Cortex of kidney (tissue), 1 donor: ENCODE measurements at places on chromosomes 4 and X.

DNA sequence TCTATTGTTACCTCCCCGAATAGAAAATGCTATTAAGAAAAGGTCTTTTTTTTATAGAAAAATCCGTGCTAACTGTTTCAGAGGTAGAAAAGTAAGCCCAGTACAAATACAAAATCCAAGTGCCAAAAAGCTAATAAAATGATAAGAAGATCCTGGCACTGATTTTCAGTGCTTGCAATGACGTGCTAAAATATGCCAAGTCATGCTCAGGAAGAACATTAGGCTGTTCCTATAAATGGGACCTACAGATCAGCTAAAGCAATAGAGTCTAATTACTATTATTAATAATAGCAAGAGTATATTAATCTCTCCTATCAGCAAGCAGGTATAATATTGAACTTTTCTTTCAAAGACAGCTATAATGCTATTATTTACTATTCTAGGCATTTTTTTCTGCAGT is 305.8 kb downstream of the PPARGC1A start:
- DNase-seq: no peak

DNA sequence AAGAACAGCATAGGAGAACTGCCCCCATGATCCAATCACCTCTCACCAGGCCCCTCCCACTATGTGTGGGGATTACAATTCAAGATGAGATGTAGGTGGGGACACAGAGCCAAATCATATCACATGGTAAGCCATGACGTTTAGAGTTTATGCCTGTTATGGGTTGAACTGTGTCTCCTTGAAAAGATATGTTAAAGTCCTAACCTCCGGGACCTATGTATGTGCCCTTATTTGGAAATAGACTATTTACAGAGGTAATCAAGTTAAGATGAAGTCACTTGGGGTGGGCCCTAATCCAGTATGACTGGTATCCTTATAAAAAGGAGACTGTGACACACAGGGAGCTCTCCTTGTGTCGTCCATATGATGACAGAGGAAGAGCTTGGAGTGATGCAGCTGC is 25.2 kb upstream of the SLC2A9 start:
- no peak for DNase-seq

DNA sequence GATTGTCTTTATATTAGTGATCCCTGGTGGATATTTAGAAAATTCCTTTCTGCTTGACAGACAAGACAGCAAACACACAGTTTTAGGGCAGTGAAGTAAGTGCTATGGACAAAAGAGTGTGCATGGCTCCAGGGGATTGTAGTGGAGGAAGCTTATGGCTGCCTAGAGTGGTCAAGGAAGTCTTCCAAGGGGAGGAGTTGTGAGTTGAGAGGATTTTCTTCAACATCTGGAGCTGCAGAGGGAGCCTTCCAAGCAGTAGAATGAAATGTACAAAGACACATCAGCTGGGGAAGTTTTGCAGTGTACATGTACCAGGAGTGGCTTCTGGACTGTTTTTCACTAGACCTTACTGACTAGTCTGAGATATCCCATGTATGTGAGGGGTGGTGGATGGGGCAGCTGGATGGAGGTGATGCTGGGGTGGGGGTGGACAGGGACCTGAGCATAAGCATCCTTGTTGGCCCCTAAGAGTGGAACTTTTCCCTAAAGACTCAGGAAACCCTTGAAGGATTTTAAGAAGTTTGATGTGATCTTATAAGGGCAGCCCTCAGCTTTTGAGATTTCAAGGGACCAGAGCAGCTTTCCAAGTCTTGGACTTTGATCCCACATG is 160.5 kb upstream of the TAPT1 start:
- DNase-seq: no peak

DNA sequence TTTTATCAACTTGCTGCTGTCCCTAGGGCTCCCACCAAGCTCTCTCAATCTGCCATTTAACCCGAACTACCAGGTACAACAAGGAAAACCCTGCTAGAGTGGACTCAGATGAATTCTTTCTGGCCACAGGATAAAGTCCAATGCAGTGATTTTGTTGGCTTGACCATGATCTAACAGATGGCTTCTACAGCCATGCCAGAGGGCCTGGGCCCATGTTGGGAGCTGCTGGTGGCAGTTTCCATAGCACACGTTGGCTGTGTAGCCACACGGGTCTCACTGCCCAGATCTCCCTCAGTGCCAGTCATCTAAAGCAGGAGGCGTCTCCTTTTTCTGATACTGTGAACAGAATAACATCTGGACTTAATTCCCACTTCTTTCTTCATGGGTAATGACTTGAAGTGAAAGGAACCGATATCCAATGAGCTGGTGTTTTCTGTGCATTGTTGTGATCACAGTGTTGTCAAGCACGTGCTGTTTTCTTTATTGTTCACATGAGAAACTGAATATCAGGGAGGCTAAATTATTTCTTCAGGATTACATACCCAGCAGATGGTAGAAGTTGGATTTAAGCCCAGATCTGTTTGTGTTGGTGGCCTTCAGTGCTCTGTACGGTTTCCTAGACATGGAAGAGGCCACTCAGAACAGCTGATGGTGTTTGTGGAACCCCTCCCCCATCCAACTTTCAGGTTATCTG is 85.2 kb upstream of the CLCN4 start:
- DNase-seq: no peak

GRCh38 chr4:122090989-122091388 is 61.1 kb upstream of the BLTP1 start:
- DNase-seq: no peak

GRCh38 chrX:17411205-17411604 is 36.2 kb downstream of the NHS start:
- no peak for DNase-seq

GRCh38 chr4:67674098-67674497 is 26.9 kb downstream of the UBA6 start:
- no peak for DNase-seq

DNA sequence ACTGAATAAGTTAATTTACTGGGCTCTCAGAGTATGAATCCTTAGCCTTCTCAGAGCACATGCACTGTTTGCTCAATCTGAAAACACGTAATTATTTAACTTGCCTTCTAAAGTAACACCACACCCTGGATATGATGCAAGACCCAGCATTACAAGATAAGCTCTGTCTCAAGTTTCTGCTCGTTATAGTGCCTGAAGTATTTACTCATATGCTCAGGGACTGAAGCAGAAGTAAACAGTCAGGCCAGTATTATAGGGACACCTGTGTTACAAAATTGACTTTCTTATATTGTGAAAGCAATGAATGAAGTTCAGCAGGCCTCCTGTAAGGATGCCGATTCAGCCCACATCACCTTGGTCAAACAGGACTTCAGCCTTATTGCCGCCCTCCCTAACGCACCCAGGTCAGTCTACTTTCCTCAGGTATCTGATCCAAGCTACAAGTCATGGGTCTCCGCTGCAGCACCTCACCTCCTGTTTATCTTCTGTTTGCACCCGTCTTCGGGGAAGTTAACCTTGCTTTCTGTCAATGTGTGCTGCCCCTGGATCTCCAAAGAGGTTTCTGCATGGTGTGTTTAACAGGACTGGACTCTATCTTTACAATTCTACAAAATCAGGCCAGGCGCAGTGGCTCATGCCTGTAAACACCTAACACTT is 42.8 kb upstream of the KLF3 start:
- DNase-seq: no peak

DNA sequence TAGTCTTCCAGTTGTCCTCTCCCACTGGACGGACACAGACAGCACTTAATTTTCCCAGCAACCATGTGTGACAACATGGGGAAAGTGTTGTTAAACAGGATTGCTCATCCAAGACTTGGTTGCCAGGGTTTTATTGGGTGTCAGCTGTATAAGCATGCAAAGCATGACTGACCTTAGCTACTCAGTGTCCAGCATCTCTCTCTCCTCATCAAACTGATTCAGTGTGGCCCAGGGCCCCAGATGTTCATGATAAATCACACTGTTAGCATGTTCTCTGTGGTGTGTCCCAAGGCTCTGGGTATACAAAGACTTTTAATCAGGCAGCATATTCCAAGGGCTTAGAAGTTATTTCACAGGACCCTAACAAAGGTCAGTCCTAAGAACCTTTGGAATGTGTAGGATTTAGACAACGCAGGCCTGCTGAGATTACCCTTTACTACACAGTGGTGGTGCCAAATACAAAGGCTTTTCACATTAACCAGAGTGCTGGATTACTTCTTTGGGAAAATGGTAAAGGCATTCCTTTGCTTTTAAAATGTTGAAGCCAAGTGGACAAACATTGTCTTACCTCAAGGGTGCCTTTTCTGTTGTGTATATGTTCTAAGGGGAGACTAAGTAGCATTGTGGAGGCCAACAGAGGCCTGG is 213.3 kb downstream of the GLUD2 start:
- no peak for DNase-seq

GRCh38 chrX:39967348-39967747 is 130.4 kb downstream of the BCOR start:
- no peak for DNase-seq

- DNase-seq: no peak
Observed at GRCh38 chr4:39044956-39045826, 13.0 kb upstream of the TMEM156 start.

DNA sequence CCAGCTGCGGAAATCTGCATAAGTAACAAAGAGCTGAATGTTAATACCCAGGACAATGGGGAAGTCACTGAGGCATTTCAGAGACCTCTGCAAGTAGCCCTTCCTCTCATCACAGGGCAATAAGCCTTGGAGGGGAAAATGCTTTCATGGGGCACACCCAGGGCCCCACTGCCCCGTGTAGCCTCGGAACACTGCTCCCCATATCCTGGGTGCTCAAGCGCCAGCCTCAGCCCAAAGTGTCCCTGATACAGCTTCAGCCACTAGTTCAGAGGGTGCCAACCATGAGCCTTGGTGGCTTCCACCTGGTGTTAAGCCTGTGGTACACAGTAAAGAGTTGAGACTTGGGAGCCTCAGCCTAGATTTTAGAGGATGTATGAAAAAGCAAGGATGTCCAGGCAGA is 402.8 kb upstream of the CXorf51A start:
- no peak for DNase-seq

DNA sequence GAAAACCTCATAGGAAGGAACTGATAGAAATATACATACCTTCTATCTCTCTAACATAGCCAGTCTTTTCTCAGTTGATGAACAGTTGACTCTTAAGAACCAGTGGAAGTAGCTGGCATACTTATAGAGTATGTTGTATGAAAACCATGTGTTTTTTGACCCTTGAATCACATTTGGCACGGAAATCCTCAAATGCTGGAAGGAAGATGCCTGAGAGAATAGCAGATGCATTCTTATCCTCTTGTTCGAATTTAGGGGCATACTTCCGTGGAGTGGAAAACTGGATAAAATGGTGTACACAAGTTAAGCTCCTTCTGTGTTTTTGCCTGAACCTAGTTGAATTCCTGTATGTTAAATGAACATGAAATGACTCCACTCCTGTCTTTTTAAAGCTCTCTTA is 145.5 kb downstream of the PCDH7 start:
- DNase-seq: no peak

DNA sequence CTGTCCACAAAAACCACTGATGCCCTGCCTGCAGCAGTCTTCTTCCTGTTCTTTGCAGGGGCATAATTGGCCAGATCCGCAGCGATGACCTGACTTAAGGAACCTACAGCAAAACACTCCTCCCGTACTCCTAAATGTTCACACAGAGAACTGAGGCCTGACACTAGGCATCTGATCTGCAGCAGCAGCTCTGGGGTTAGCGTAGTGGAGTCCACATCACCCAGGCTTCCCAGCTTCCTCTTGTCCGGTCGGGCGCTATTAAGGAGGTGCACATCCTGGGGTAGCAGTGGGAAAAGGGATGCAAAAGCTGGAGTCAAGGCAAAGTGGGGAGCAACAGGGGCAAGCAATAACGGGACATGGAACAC is 758 bp downstream of the SCFD2 start:
- no peak for DNase-seq

- no peak for DNase-seq
Observed at GRCh38 chrX:41602816-41603345, 85.9 kb upstream of the GPR34 start.

GRCh38 chr4:55020131-55020530 is 105.3 kb downstream of the KDR start:
- DNase-seq: no peak

DNA sequence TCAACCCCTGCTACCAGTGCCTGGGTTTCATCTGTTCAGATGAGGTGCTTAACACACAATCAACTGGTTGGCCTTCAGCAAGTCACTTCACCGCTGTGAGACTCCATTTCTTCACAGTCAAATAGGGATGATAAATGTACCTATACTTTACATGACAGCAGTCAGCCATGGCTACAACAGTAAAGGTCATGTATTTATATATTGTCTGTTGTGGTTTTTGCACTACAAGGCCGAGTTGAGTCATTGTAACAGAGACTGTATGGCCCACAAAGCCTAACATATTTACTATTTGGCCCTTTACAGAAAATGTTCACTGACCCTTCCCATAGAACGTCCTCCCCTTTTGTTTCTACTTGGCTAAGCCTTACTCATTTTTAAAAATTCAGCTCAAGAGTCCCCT is 404.6 kb upstream of the F9 start:
- DNase-seq: no peak

GRCh38 chrX:136767104-136767941 is 13.4 kb downstream of the ARHGEF6 start:
- no peak for DNase-seq

DNA sequence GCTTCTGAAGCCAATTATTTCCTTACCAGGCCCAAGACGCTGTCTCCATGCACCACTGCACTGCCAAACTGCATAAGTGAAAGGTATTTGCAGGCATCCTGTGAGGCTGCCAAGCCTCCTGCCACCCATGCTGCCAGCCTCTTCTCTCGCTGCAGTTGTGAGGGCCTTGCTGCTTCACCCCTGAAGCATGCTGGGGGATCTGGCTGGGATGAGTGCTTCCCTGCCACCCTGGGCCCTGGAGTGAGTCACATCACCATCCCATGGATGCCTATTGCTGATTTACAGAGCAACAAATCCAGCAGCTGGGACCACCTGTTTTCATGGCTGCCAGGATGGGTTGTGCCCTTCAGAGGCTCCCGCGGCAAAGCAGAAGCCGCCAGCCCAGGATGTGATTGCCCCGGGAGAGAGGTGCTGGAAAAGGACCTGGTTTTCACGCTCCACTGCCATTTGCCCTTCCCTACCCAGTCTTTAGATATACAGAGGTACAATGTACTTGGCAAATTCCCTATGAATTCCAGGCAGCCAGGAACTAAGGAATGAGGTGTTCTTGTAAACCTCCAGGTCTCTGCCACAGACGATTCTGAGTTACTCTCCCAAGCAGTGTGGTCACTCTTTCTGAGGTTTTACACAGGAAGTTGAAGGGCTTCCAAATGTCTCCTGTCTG is 41.5 kb upstream of the PTCHD1 start:
- no peak for DNase-seq
